ENCODE measurements at places on chromosomes 3 and 15. TPM values are rescaled to one million over a fixed set of nuclear protein-coding genes. Genes with fewer than 3 reads are reported as not detected.

The ITIH1 gene
- polyA plus RNA-seq, result not detected

The NSUN3 gene
- 13.5 TPM for polyA plus RNA-seq

The MUC4 gene
- not detected for polyA plus RNA-seq

The FOXL2 gene
- polyA plus RNA-seq, result not detected

The POPDC2 gene
- polyA plus RNA-seq, result 3.4 TPM

The EEFSEC gene
- polyA plus RNA-seq, result 4.6 TPM

The PRSS50 gene
- polyA plus RNA-seq, result not detected

The CASR gene
- polyA plus RNA-seq, result not detected

The TIMP4 gene
- polyA plus RNA-seq, result not detected

Measured in neural cell (in vitro differentiated cells).